ACHN (cell line): ENCODE measurements at places on chromosomes 7 and 10.

DNA sequence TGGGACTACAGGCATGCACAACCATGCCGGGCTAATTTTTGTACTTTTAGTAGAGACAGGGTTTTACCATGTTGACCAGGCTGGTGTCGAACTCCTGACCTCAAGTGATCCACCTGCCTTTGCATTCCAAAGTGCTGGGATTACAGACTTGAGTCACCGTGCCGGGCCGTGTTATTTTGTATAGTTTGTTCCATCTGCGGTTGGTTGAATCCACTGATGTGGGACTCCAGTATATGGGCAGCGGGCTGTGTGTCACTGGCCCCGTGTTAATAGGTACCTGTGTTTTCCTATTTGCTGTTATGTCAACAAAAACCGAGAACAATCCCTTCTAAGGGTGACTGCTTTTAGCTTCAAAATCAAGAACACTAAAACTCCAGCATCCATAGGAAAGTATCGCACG, 297.6 kb upstream of the PITRM1 start:
- DNase-seq: no peak

DNA sequence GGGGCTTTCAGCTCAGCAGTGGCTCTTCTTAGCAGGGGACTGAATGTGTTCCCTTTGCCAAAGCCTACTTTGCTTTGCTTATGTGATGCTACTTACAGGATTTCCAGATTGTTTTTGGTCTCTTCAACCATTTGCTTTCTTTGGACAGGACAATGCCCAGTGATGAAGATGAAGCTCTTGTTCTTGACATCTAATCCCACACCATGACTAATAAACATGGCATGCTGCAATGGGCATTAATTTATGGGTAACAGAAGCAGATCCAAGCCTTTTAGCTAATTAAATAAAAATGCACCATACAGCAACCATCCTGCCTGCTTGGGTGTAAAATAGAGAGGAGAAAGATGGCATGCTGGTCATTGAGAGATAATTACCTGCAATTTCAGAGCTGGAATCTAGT, 175.5 kb upstream of the ITGB1 start:
- peak; percentile 48 for DNase-seq

DNA sequence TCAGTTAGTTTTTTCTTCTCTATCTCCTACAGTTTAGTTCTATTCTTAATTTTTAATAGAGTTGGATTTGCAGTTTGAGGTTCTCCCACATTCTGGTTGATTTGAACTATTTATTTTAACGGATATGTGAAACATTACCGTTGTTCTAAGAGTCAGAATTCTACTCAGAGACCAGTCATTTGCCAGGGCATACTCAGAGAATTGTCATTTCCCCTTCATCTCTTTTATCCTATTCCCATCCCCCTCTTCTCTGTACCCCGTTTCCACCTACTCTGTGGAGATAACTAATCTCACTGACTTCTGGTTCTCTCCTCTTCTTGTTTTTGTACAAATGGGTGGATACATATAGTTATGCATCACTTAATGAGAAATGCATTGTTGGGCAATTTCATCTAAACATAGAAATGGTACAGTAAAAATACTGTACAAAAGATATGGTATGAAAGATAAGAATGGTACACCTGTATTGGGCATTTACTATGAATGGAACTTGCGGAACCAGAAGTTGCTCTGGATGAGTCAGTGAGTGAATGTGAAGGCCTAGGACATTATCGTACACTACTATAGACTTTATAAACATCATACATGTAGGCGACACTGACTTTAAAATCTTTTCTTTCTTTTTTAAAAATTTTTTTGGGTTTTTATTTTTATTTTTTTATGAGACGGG, 53.1 kb downstream of the INPP5F start:
- DNase-seq: no peak

DNA sequence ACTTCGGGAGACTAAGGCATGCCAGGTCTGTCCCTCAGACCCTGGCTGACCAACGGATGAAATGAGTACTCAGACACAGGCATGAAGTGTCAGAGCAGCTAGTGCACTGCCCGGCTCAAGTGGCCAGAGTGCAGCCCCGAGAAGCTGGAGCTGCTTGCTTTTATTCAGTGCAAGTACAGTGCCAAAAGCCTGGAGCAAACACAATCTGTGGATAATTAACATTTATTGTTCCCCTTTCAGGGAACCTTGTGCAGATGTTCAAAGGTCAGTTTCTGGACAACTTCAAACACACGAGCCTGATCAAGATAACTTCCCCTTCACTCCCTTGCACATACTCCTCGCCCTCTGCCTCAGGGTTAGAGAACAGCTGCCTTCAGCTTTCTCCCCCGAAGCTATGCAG, 7.9 kb upstream of the ATE1 start:
- no peak for DNase-seq

DNA sequence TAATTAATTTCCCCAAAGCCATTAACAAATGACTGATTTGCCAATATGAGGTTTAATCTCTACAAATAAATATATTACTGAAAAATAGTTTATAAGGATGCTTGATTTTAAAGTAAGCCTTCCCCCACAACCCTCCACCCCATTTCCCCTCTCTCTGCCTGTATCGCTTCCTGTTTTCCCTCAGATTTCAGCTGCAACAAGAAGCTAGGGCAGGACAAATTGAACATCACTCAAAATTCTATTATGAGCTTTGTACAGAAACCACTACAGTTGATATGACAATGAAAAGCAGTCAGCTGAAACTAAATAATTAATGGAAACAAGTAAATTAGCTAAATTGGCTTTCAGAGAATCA, 109.0 kb upstream of the SP4 start:
- DNase-seq: no peak

GRCh38 chr7:88617185-88617584, 142.3 kb upstream of the ZNF804B start:
- DNase-seq: no peak

GRCh38 chr10:77328272-77328816, 309.3 kb downstream of the KCNMA1 start:
- DNase-seq: peak; percentile 58

- peak; percentile 87 for DNase-seq
Measured at GRCh38 chr10:125149036-125149679, 11.2 kb downstream of the CTBP2 start.

- DNase-seq: no peak
Measured at GRCh38 chr10:71396084-71396710, 523 bp upstream of the CDH23 start.

- no peak for DNase-seq
Measured at GRCh38 chr7:106666353-106666752, 5.4 kb upstream of the CCDC71L start.

GRCh38 chr7:132558815-132559214, 17.5 kb downstream of the PLXNA4 start:
- no peak for DNase-seq

DNA sequence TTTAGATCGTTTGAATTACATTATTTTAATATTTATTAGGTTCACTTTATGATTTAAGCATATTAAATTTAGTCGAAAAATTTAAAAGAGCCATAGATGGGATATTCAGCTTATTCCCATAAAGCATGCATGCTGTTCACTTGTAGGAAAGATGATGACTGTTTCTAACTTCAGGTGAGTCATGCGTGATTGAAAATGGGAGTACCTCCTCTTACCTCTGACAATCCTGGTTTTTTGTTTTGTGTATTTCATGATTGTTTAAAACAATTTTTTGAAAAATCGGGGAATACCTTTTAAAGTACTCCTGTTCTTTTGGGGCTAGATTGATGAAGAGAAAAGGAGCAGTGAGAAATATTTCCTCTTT, 1.4 kb downstream of the TNKS2 start:
- peak; percentile 35 for DNase-seq

- no peak for DNase-seq
Measured at GRCh38 chr7:100882201-100882600, 7.3 kb downstream of the SRRT start.

DNA sequence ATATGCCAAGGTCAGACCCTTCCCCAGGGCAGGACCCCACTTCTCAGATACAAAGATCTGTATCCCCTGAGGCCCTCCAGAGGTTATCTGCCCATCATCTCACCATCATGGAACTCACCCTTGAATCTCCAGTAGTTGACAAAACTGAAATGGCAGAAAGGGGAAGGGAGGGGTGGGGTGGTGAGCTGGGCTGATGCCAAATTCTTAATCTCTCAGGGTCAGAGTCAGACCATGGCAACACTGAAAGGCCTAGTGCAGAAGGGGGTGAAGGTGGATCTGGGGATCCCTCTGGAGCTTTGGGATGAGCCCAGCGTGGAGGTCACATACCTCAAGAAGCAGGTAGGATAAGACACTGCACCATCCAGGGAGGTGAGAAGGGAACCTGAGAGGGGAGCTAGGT, 3.1 kb downstream of the CNPY4 start:
- DNase-seq: no peak

DNA sequence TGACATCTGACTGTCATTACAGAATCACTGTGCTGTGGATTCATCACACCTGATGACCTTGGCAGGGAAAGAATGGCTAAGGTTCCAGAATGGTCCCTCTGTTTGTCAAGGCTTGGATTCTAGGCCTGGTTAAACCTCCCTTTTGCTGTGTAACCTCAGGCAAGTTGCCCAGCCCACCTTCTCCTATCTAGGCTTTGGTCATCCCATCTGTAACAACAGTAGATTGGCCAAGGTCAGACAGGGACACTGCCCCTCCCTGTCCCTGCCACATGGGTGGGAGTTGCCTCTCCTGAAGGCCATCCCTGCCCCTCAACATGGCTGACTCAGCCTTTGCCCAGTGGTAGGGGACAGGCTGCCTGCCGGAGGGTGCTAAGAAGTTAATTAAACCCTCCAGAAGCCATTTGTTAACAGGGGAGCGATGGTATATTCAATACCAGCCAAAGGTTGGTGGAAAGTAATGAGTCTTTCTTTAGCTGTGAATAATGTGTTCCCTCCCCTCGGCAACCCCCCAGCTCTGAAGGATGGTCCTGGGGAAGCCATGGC, 149.8 kb upstream of the PCBD1 start:
- DNase-seq: no peak

DNA sequence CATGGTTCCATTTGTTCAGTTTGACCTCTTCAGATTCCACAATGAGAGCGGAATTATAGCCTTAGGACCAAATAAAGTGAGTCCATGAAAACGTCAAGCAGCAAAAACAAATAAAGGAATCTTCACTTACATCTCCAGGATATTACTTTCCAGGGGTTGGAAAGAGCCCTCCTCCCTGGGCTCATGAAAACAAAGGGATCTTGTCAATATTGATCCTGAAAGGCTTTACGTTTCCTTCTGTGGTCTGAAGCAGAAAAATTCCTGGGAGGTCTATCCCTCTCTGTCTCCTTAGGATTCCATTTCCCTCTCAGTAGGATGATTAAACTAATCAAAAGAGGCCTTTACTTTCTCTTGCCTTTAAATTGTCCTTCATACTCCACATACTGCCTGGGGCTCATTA, 293.5 kb downstream of the GPAM start:
- no peak for DNase-seq

- DNase-seq: no peak
Measured at GRCh38 chr7:91005841-91006240, 258.4 kb upstream of the FZD1 start.

DNA sequence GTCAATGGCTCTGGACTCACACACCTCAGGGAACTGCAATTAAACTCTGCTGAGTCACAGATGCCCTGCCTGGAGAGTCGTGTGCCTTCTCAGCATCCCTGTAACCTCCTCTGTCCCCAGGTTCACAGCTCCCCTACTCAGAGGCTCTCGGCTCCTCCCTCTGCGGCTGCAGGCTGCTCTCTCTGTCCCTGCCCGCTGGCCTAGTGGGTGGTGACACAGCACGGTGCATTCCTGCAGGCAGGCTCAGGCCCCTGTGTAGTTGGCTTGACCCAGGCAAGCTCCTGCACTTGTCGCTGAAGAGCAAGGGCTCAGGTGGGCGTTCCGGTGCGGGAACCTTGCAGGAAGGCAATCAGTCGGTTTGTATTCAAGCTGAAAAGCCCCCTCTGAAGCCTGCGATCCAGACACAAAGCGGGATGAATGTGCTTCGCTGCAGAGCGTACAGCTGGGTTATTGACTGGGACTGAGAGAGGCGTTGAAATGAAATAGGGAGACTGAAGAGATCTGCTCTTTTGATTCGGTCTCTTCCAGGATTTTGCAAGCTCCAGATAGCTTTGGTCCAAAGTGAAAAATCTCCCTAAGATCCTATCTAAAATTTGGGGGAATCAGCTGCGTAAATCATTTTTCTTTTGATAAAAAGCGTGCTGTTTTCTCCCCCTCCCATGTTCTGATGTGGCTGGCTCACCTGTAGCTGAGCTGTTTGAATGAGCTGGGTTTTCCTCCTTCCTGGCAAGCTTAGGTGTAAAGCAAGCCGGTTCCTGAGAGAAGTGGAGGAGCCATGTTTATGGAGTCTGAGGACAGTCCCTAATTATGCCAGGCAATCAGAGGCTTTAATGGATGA, 208.7 kb upstream of the PHYHIPL start:
- no peak for DNase-seq

DNA sequence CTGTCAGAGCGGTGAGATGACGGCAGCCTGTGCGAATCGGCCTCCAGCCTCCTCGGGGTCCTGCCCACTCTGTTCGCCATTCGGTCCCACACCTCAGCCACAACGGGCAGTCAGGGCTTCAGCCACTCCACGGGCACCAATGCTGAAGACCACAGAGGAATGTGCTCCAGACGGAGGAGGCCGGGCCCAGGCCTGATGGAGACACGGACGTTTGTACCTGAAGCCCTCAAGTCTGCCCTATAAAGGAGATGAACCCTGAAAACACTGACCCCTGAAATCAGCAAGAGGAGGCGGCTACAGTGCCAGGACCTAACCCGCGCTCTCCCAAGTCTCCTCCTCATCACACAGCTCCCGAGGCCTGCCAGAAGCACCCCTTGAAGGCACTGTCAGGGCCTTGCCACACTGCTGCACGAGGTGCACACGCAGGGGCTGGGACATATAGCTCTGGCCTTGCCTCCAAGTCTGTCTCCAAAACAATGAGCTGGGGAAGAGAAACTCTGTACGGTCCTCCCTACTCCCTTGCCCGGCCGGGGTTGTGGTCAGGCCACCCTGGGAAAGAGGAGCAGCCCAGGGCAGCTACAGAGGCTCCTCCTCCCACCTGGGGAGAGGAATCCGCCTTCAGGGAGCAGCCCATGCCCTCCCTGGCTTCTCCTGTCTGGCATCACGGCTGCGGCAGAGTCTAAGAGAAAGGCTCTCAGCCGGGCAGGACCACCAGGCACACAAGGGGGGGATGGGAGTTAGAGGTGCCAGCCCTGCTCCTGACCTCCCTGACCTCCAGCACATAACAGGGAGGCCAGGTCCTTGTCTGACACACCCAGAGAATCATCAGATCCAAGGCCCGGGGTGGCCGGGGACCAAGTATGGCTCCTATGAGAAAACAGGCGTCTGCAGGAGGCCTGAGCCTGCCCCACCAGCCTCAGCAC, 310.1 kb downstream of the PTPRN2 start:
- no peak for DNase-seq

- peak; percentile 65 for DNase-seq
Measured at GRCh38 chr7:138875794-138876193, 77.8 kb upstream of the ATP6V0A4 start.

- DNase-seq: no peak
Measured at GRCh38 chr7:5627745-5628547, 153.5 kb downstream of the RNF216 start.

DNA sequence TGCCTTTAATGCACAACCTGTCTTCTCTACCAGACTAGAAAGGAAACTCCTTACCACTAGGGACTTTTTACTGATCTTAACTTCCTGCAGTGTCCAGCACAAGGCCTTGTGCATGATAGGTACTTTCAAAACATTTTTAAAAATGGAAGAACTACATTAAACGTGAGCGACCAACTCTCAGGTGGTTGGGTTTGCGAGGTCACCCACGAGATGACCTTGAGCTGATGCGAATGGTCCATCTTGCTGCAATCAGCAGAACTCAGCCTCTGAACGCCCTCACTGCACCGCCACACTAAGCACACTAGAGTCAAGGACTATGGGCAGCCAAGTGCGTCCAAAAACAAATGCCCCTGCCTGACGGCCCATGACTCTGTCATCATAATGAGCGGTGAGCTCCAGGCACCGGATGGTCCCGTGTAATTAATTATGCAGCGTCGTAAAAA, 34.9 kb upstream of the PTF1A start:
- DNase-seq: no peak
